ENCODE measurements at places on chromosomes 3 and 15.

- DNase-seq, result no peak
Observed at GRCh38 chr15:86328658-86329057, 249.0 kb downstream of the AGBL1 start.

DNA sequence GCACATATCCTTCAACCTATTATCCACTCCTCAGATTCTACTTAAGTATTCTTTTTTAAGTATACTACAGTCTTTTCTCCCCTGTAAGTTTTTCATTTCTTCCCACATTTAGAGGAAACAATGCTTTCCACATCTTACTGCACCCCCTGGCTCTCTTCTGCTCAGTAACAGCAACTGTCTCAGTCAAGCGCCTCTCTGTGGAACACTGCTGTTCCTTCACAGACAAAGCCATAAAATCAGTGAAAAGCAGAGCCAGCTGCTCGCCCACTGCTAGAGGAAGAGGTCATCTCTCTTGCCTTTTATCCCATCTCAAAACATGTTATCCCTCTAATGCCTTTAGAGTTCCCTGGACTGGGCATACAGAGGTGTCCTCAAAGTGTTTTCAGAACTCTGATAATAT, 24.8 kb downstream of the SERP1 start:
- peak; percentile 9 for DNase-seq

- no peak for DNase-seq
Observed at GRCh38 chr3:187039723-187040414, 99.4 kb downstream of the RPL39L start.

DNA sequence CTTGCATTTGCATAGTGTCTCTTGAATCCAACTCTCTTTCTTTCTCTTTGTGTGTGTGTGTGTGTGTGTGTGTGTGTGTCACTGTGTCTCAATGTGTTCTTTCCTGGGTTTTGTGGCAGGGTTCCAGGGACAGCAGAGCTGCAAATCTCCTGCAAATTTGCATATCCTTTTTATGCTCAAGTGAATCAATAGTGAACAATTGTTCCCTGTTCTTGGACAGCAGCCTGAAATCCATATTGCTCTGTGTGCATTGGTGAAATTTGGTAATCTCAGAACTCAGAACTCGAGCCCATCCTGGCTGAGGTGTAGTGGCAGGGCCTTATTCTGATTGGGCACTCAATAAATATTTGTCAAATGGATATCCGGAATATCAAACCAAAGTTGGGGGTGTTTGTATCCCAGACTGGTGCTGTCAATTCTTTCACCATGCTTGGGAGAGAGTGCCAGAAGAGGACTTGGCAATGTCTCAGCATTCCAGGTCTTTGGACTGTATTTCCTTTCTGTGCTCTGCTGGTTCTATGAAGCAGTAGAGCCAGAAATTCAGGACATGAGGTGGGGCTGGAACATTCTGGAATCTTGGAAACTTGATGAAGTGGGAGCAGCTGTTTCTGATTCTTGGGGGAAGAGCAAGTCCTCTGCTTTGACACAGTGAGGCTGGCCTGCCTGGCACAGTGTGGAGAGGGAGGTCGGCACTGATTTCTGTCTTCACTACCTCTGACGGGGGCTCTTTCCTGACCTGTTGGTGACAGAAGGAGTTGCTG, 380.6 kb upstream of the C2CD4B start:
- peak; percentile 69 for DNase-seq

GRCh38 chr3:129616713-129617112, 10.2 kb upstream of the PLXND1 start:
- DNase-seq, result peak; percentile 33

- DNase-seq, result no peak
Observed at GRCh38 chr3:143054011-143054410, 52.6 kb downstream of the U2SURP start.

DNA sequence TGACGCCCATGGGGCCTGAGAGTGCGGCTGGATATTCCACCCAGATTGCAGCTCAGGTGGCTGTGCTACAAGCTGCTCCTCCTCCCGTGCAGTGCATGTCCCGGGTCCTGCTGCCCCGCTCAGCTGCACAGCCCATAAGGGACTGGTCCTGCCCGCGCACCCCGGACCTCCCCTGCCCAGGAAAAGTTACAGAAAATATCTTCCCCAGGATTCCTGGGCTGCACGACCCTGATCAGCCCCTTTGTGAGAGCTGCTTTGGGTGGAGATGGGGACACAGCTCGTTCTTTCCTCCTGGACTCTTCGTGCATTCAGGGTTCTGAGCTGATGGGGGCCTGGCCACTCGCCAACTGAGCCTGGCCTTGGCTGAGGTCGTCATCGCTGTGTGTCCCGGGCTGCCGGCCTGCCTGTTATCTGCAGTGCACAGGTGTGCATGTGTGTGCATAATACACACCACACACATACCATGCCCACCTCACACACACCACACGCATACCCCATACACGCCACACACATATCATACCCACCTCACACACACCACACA, 28.8 kb downstream of the APBA2 start:
- no peak for DNase-seq

DNA sequence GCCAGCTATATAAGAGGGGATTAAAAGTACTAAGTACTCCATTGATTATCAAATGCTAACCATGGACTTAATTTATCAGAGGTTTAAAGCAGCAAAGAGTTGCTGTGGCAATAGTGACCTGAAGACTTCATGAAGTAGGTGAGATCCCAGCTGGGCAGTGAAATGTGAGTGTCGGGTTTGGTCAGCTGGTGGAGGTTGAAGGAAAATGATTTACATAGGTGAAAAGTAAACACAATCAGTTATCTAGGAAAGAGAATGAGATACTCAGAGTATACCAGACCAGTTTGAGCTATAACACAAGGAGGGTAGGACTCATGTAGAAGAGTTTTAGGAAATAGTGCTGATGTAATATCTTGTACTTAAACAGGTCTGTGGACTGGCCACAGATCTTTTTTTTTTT, 16.5 kb upstream of the FBXO22 start:
- no peak for DNase-seq

- DNase-seq, result no peak
Observed at GRCh38 chr15:76803049-76803571, 102.0 kb downstream of the SCAPER start.

- no peak for DNase-seq
Observed at GRCh38 chr15:81896356-81896755, 149.5 kb downstream of the MEX3B start.

DNA sequence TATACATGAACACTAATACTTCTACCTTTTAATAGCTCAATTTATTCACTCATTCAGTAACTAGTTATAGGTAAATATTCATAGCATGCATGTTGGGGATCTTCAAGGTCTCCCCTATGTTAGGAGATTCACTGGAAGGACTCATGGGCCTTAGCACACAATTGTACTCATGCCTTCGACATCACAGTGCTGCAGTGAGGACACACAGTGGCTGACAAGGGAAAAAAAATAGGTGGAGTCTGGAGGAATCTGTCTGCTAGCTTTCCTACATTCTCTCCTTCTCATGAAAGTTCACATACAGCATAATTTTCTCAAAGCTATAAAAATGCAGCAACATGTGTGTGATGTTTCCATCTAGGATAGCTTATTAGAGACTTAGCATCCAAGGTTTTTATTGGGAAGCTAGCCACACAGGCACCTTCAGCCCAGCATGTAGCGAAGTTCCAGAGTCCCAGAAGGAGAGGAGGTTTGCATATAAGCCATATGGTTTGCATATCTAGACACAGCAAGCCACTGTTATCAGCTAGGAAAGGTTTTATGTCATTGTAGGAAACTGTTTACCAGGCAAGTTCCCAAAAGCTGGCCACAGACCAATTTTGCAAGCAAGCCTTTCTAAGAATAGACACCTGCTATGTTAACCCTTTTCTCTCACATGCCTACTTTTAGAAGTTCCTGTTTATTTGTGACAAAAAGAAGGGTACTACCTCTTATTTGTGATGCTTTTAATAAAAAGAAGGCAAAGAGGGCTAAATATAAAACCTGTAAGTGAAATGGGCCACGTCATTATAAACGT, 46.4 kb downstream of the MORC1 start:
- no peak for DNase-seq

DNA sequence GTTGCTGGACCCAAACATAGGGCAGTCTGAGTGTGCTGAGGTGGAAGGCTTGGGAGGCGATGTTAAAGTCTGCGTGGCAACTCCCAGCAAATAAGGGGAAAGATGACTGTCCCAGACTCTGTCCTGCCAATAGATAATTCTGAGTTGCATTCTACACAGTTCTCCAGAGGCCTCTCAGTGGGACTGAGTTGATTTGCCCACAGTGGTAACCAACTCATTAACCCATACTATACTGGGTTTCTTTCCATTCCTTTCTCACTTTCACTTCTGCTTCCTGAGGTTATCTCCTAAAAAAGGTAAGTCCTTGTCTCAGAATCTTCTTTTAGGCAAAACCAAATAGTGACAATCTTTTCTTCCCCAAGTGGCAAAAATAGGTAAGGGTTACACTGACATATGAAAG, 549.9 kb upstream of the DPPA4 start:
- no peak for DNase-seq

DNA sequence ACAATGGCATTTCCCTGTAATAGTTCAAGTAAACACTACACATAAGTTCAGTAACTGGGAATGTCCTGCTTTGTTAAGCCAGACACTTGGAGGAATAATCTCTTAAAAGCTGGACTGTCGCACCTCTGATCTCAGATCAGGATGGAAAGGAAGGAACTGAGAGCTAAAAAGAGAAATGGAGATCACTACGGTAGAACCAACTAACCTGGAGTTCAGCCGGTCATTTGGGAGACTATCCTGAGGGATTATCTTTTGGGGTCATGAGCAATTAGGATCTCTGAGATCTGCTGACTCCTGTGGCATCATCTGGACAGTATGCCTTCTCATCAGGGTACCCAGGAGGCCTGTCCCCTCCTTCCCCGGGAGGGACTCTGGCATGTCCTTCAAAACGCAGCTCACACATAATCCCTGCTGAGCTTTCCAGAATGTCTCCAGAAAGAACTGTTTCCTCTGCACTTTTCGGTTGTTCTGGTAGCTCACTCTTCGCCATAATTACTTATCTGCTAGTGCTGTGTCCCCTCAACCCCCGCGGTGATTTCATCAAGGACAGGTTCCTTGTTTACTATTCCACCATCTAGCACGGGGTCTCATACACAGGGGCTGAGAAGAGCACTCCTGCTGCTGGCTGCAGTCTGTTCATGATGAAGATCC, 115.6 kb downstream of the SENP2 start:
- no peak for DNase-seq

- no peak for DNase-seq
Observed at GRCh38 chr15:74044267-74045110, 37.9 kb downstream of the GOLGA6A start.

DNA sequence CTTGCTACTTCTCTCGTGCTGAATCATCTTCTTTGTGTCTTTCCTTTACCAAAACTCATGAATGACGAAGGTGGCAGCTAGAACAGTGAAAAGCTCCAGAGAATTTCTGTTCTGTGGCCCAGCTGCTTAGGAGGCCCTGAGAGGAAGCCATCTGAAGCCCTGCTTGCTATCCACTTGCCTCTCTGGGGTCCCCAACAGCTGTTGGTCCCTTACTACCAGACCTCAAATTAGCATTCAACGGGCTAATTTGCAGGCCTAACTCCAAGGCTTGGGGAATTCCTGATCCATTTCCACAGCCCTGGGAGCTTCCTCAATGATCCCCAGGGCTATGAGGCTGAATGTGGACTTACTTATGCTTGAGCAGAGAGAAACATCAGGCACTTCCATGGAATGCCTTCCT, 37.5 kb upstream of the FSTL1 start:
- DNase-seq, result no peak

- peak; percentile 22 for DNase-seq
Observed at GRCh38 chr3:64995857-64996551, 308.2 kb upstream of the ADAMTS9 start.

DNA sequence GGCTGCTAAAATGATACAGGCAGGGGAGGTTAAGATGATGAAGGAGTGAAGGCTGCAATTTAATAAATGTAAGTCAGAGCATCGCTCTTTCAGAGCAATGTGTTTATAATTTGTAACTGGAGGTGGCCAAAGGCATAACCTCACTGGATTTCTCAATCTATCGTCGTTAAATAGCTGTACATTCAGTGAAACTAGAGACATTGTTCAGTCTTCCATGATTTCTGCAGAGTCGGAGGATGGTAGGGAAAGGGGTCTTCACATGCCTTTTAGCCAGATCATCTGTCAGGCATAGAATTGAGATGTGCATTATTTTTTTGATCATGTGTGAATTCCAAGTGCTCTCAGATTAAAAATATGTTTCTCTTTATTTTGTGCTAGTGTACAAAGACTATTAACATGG, 315.4 kb downstream of the OXSM start:
- no peak for DNase-seq

DNA sequence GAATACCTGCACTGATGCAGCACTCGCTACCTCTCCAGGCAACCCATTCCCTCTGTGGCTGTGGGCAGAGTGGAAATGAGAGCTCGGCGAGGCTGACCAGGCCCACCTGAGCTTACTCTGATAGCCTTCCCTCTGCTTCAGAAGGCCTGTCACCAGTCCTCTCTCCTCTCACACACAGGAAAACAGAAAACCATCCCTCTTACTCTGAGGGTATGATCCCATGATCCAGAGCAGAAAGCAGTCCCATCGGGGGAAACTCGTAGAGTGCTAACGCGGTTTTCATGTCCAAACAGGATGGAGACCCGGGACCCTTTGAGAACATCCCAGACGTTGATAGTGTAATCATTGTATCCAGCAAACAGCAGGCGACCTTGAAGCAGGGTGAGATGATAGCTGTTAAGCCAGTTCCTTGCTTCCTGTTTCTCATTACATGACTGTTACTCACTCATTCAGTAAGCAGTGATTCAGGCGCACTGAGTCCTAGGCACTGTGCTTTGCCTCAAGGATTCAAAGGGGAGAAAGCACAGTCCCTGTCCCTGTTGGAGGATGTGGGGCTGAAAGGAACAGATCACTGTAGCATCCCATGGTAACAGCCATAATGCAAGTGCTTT, 11.8 kb upstream of the BCL2L10 start:
- peak; percentile 30 for DNase-seq

GRCh38 chr3:123758081-123758564, 126.0 kb downstream of the MYLK start:
- peak; percentile 47 for DNase-seq

- no peak for DNase-seq
Observed at GRCh38 chr3:9032231-9032777, 69.0 kb upstream of the RAD18 start.

- no peak for DNase-seq
Observed at GRCh38 chr3:48835650-48836366, 11.9 kb downstream of the PRKAR2A start.

- DNase-seq, result no peak
Observed at GRCh38 chr3:106534206-106534605, 665.4 kb upstream of the CBLB start.

DNA sequence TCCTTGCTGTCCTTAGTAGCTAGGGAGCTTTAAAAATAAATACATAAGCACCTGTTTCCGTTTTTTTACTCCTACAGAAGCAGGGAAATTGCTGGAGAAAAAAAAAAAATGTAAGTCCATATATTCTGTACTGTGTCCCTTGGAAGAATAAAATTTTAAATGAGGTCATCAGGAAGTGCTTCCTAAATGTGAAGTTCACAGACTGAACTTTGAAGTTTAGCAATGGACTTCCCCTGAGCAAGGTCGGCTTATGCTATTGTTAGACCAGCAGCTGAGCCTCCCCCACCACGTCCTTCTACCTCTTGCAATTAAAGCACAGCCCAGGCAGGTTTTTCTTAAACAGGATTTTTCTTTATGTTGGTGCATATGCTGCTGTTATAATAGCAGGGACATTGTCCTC, 26.3 kb downstream of the LIPC start:
- DNase-seq, result no peak

- DNase-seq, result no peak
Observed at GRCh38 chr3:30628901-30629590, 22.6 kb downstream of the TGFBR2 start.

Measured in adipocyte (in vitro differentiated cells).